ENCODE measurements at places on chromosomes 6 and 20.
A peak's percentile ranks its signal among the peaks of the same experiment; 100 is the strongest.

- no peak overlapping the region for H3K4me3 ChIP-seq
- peaks cover 89% of the 10 kb centered on the region for H3K36me3 ChIP-seq
- no peak for DNase-seq
- H3K27me3 ChIP-seq = no peaks in the 10 kb centered on the region
- no peak overlapping the region for H3K27ac ChIP-seq
Measured at GRCh38 chr20:48986899-48987298, 59.2 kb upstream of the CSE1L start.

GRCh38 chr20:10551732-10552724 is 116.9 kb downstream of the SLX4IP start:
- H3K4me3 ChIP-seq = no peak overlapping the region
- peaks cover 26% of the 10 kb centered on the region for H3K4me1 ChIP-seq
- no peak overlapping the region for H3K27ac ChIP-seq

DNA sequence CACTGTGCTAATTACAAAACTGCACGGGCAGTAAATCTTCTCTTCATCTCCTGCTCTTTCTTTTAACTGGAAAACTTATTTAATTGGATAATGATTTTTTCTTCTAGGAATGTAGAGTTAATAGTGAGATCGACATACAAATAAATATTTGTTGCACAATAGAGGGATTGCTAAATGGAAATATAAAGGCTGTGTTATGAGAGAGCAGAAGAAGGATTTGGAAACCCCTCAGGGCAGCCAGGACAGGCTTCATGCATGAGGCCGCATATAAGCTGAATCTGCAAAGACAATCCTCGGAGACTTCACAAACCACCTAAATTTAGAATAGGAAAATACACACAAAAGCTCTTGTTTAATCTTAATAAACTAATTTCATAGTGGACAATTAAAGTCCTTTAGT is 2.9 kb upstream of the TAAR1 start:
- no peak overlapping the region for H3K4me3 ChIP-seq
- no peaks in the 10 kb centered on the region for H3K4me1 ChIP-seq
- H3K27me3 ChIP-seq = no peaks in the 10 kb centered on the region

GRCh38 chr20:23437126-23437899 is 2.2 kb upstream of the CSTL1 start:
- no peak for DNase-seq
- H3K27ac ChIP-seq = no peak overlapping the region

GRCh38 chr20:36167902-36168503 is 13.5 kb downstream of the EPB41L1 start:
- no peaks in the 10 kb centered on the region for H3K27me3 ChIP-seq
- no peak for DNase-seq
- H3K4me1 ChIP-seq = peaks cover 4% of the 10 kb centered on the region

- H3K4me1 ChIP-seq = peaks cover 11% of the 10 kb centered on the region
- DNase-seq = peak; percentile 13
- peak overlapping the region; percentile 91 for H3K4me3 ChIP-seq
- peaks cover 6% of the 10 kb centered on the region for H3K36me3 ChIP-seq
- H3K27me3 ChIP-seq = no peaks in the 10 kb centered on the region
- peak overlapping the region; percentile 81 for H3K27ac ChIP-seq
Measured at GRCh38 chr6:145815309-145816274, 997 bp upstream of the FBXO30 start.

- H3K36me3 ChIP-seq = no peaks in the 10 kb centered on the region
- no peaks in the 10 kb centered on the region for H3K27me3 ChIP-seq
- H3K27ac ChIP-seq = no peak overlapping the region
- no peak overlapping the region for H3K4me3 ChIP-seq
- DNase-seq = no peak
- no peaks in the 10 kb centered on the region for H3K4me1 ChIP-seq
Measured at GRCh38 chr6:153207006-153207405, 75.9 kb upstream of the RGS17 start.

- H3K27me3 ChIP-seq = no peaks in the 10 kb centered on the region
- no peak overlapping the region for H3K4me3 ChIP-seq
- H3K27ac ChIP-seq = no peak overlapping the region
- peaks cover 21% of the 10 kb centered on the region for H3K36me3 ChIP-seq
Measured at GRCh38 chr20:294602-295001, 2.8 kb upstream of the ZCCHC3 start.

DNA sequence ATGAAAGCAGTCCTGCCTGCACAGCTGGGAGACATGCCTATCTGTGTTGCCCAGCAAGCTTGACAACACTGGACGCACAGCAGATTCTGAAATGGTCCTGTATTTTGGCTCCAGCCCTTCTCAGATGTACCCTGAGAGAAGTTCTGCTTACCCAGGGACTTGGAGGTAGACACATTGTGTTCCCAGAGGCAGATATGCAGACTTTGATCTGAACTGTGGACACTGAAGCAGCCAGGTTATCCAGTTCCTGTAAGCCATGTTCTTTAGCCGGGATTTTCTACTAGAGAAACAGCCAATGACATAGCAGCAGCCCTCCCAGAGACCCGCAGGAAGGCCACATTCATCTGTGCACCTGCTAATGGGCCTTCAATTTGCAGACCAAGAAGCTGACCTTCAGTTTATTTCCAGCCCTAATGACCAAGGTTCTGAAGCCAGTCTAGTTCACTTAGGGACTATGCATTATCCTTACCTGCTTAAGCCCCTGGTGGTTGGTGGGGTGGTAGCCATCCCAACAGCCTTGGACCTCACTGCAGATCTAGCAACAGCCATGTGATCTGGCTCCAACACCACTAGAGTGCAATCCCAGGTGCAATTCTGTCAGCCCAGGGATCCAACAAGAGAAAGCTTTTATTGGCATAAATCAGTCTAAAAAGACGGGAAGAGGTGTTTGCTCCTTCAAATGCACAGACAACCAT is 134.2 kb downstream of the MEI4 start:
- H3K27me3 ChIP-seq = no peaks in the 10 kb centered on the region
- H3K36me3 ChIP-seq = no peaks in the 10 kb centered on the region
- DNase-seq = no peak
- no peak overlapping the region for H3K4me3 ChIP-seq
- H3K27ac ChIP-seq = no peak overlapping the region

- no peaks in the 10 kb centered on the region for H3K4me1 ChIP-seq
- DNase-seq = no peak
- no peak overlapping the region for H3K27ac ChIP-seq
Measured at GRCh38 chr6:3376064-3376463, 80.8 kb downstream of the SLC22A23 start.

DNA sequence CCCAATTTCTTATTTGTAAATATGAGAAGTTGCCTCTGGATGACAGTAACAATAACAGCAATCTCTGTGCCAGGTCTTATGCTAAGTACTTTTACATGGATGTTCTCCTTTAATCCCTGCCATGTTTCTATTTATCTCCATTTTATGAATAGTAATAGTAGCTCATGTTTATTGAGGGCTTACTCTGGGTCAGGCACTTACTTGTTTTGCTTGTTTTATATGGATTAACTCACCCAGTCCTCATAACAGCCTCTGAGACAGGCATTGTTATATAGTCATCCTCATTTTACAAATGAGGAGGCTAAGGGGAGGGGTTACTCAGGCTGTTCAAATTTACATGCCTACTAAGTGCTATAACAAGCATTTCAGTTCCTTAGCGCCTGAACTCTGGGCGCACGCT is 64.3 kb downstream of the ARID1B start:
- no peaks in the 10 kb centered on the region for H3K36me3 ChIP-seq
- H3K27ac ChIP-seq = no peak overlapping the region
- DNase-seq = no peak
- no peaks in the 10 kb centered on the region for H3K27me3 ChIP-seq
- H3K4me3 ChIP-seq = no peak overlapping the region
- H3K4me1 ChIP-seq = no peaks in the 10 kb centered on the region

Measured in SJSA1 (cell line).